Heart right ventricle (tissue), 16 donors: ENCODE measurements at places on chromosomes 6 and 20. TPM values are rescaled to one million over a fixed set of nuclear protein-coding genes. Genes with fewer than 3 reads are reported as not detected.

DNA sequence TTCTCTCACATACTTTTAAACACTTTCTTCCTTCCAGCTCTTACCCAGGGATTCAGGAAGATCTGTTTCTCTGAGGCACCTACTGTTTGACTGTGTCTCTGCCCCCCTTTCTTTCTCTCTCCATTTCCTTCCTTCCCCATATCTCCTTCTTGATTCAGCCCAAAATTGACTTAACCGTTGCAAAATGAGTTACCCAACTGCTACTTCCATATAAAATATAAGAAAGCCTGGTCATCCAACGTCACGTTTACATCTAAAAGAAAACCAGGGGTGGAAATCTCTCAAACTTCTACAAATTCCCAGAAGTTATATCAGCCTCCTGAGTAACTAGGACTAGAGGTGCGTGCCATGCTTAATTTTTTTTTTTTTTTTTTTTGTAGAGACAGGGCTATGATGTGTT lies 95.2 kb upstream of the INSM1 start:
- no peak for DNase-seq

- DNase-seq: no peak
These were observed 512.6 kb upstream of the SLC35B3 start for GRCh38 chr6:8947900-8948299.

DNA sequence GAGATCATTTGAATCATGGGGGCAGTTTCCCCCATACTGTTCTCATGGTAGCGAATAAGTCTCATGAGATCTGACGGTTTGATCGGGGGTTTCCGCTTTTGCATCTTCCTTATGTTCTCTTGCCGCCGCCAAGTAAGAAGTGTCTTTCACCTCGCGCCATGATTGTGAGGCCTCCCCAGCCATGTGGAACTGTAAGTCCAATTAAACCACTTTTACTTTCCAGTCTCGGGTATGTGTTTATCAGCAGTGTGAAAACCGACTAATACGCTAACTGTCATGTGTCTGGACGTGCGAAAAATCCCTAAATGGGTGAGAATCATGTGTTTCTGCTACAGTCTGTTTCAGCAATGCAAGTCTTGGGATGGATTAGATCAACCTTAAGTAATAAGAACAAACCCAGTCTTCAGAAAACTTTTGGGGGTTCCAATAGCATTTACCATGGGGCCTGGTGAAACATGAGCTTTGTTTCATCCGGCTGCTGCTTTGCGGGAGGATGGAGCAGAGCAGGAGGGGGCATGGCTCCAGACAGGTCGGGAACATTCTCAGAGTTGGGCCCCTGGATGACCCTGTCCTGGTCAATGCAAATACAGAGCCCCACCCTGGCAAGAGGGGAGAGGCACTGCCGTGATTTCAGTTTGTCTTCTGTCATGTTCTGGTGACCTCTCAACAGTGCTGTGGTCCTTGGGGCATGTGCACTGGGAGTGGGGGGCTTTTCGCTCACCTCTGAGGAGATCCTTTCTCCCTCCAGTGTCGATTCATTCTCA lies 41.5 kb downstream of the CTCFL start:
- DNase-seq: no peak

GRCh38 chr6:11291582-11291981 lies 59.1 kb upstream of the NEDD9 start:
- no peak for DNase-seq

DNA sequence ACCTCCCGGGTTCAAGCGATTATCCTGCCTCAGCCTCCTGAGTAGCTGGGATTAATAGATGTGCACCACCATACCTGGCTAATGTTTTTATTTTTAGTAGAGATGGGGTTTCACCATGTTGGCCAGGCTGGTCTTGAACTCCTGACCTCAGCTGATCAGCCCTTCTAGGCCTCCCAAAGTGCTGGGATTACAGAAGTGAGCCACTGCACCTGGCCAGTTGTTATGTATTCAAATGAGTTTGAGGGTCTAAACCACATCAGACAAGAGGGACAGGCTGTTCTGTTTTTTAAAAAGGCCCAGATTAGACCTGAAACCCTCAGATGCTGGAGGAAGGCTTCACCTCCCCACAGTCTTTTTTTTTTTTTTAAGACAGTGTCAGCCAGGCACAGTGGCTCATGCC lies 4.1 kb upstream of the SPAG4 start:
- no peak for DNase-seq

- peak; percentile 75 for DNase-seq
These were observed 18.3 kb downstream of the SLC16A10 start for GRCh38 chr6:111105578-111105977.

GRCh38 chr6:150866991-150867501 lies 1.5 kb downstream of the MTHFD1L start:
- no peak for DNase-seq

GRCh38 chr6:37818536-37819176 lies 871 bp upstream of the ZFAND3 start:
- DNase-seq: peak; percentile 97

DNA sequence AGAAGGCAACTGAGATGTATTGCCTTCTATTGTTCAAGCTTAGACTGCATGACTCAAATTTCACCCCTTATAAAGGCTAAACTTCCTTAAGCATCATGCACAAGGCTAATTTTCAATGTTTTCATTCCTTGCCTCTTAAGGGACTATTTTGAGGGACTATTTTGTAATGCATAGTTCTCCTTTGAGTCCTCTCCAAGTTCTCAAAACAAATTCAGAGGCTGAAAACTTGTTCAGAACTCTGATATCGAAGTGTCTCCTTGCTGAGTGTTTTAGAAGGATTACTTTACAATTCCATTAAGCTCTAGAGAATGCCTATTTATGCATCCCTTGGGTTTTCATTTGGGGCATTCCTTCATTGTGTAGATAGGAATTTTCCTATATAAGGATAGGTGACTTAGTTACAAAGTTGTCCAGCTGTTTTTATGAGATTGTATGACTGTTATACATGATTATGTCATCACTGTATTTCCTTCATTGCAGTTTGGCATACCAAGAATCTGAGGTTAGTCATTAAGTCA lies 41.7 kb downstream of the COL19A1 start:
- DNase-seq: no peak

DNA sequence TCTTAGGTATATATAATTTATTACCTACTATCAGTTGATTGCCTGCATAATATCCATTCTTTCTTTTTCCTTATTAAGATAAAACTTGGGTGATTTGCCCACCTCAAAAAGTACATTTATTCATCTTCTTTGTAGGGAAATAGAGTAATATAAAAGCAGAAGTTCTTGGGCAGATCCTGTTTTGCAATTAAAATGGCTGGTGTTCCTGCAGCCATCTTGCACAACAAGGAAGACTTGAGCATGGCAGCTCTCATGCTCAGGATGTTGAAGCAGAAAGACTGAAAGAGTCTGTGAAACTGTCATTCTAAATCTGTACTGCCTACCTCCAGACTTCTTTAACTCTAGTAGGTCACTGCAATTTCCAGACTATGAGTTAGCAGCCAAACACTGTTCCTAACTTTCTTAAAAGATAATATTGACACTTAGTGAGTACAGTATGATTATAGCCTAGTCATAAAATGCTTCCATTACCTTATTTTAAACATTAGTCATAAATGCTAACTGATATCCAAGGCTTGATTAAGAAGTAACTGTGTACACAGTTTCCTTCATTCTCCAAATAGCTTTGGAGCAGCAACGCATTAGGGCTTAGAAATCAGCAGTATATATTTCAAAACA lies 24.6 kb upstream of the HTR1B start:
- DNase-seq: no peak

- no peak for DNase-seq
These were observed 185.4 kb downstream of the TRIM27 start for GRCh38 chr6:28738396-28738765.

DNA sequence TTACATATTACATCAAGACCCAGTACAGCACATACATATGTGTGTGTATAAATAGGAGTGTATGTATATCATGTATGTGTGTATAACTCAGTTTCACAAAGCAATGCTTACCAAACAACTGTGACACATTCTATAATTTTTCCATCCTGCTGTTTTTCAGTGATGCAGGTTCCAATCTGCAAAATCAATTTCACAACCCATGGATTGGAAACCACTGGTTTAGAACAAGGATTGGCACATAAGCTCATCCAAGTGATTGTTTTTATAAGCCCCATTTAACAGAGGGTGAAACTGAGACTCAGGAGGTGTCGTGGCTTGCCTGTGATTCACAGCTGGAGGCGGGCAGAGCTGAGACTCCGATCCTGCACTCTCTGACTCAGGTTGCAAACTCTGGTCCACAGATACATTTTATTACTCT lies 158.2 kb downstream of the ZMYND8 start:
- no peak for DNase-seq

- DNase-seq: no peak
These were observed 55.4 kb upstream of the TULP4 start for GRCh38 chr6:158256746-158257424.

DNA sequence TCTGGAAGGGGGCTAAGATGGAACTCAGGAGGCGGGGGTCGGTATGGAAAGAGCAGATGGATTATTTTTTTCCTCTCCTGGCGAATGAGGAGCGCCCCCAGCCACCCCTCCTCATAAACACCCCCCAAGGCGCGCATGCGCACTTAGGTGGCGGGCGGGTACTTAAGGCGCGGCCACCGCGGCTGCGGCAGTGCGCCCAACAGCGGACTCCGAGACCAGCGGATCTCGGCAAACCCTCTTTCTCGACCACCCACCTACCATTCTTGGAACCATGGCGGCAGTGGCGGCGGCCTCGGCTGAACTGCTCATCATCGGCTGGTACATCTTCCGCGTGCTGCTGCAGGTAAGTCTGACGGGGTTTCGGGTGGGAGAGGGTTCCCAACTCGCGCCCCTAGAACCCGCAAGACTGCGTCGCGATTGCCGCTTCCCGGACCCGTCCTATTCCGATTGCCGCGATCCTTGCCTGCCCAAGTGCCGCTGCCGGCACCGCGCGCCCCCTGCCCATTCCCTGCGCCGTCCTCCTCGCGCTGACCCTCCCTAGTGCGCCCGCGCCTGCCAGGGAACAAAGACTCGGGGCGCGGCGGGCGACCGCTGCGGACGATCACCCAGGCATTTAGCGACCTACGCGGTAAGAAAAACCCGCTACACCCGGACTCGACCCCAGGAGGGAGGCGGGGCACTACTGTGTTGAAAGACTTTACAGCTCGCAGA lies at the start of gene NNAT:
TSS of gene NNAT (plus strand) at position 190 of the 711 bp plus-strand sequence. CDS start at position 272, 82 bp downstream.
- DNase-seq: no peak

- no peak for DNase-seq
These were observed 111.2 kb upstream of the HIVEP1 start for GRCh38 chr6:11900662-11901598.

DNA sequence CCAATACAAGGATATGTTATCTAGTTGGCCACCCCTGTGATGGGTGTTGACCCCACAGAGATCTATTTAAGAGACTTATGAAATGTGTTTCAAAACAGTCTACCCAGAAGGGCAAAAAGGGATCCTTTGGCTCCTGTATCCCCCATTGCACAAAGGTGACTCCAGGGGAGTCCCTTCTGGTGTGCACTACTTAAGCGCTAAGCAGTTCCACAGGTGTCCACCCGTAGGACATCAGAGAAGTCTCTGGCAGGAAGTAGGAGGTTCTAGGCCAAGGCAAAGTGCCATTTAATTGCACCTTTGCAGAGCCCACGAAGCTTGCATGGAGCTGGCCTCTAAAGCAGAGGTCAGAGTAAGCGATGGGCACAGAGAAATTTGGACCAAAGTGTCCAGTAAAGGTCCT lies 147.7 kb downstream of the MRPL14 start:
- DNase-seq: no peak

- no peak for DNase-seq
These were observed 62.1 kb upstream of the ZNF217 start for GRCh38 chr20:53655625-53656292.

DNA sequence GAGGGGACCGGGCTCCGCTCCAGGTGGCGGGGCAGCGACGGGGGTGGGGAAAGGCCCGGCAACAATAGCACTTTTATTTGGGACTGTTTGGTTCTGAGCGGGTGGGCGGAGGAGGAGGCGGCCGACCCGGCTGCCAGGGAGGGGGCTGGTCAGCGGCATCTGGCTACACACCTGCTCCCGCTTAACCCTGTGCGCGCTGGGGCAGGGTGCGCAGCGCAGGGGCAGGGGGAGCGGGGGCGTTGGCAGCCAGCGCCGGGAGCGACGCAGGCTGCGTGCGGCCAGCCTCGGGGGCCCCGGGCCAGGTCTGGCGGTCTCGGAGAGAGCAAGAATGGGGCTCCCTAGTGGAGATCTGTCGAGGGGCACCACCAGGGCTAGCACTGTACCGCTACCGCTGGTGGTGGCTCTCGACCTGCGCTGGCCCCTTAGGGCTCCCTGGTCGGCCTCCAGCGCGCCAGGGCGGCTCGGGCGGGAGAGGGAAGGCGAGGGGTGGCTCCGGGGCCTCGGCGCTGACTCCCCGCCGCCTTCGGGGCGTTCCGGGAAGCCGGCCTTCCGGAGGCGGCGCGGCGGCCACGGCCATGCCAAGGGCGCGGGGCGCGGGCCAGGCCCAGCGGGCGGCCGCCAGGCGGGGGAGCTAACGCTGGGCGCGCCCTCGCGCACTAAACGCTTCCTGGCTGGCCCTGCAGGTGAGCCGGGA lies 92.4 kb downstream of the NCR2 start:
- DNase-seq: peak; percentile 62

GRCh38 chr20:37828684-37829083 lies 74.2 kb upstream of the VSTM2L start:
- no peak for DNase-seq

DNA sequence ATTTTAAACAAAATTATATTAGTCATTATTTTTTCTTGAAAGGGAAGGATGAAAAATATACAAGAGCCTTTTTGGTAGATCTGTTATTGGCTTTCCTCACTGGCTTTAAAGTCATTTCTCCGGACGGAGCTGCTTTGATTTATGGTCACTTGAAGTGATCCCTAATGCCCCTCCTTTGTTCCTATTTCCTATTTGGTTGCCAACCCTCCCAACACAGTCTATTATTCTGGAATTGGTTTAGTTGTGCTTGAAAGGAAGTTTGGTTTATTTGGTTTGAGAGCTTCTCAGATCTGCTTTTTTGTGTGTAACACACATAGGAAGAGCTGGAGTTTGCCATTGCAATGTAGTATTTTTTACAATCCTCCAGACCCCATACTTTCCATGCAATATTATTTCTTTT lies 347.9 kb downstream of the RFPL4B start:
- no peak for DNase-seq

DNA sequence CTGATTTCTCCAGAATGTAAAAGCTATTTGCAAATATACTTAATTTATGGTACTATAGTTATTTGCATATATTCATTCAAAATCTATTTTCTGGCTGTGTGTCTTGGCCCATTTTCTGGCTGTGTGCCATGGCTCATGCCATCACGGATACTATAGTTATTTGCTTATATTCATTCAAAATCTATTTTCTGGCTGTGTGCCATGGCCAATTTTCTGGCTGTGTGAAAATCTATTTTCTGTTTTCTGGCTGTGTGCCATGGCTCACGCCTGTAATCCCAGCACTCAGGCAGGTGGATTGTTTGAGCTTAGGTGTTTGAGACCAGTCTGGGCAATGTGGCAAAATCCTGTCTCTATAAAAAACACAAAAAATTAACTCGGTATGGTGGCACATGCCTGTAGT lies 28.9 kb upstream of the RIPK1 start:
- no peak for DNase-seq

Gene ZNF334
- total RNA-seq: 1.8 TPM

Gene FAM217A
- total RNA-seq: not detected

Gene CTCFL
- not detected for total RNA-seq

Gene DNMT3B
- total RNA-seq: 0.64 TPM

Gene CST3
- total RNA-seq: 561 TPM
